ENCODE measurements at places on chromosomes 7 and 10. TPM values are rescaled to one million over a fixed set of nuclear protein-coding genes. Genes with fewer than 3 reads are reported as not detected.

- H3K4me1 ChIP-seq = peaks cover 28% of the 10 kb centered on the region
- no peak overlapping the region for H3K27ac ChIP-seq
- H3K36me3 ChIP-seq = no peaks in the 10 kb centered on the region
- H3K4me3 ChIP-seq = no peak overlapping the region
Observed at GRCh38 chr7:155808549-155809331, 3.5 kb downstream of the SHH start.

WAC gene
- 50.5 TPM for total RNA-seq

GALNT17 gene
- total RNA-seq = 27.0 TPM

CASP7 gene
- total RNA-seq = 14.9 TPM
